Activated CD4-positive, alpha-beta memory T cell treated with anti-CD3 and anti-CD28 coated beads, Interleukin-2, amount 10 ng/mL, durations not matched to agents 7 days and 5 days (primary cell): ENCODE measurements at places on chromosomes 5 and 9. TPM values are rescaled to one million over a fixed set of nuclear protein-coding genes. Genes with fewer than 3 reads are reported as not detected.

DNA sequence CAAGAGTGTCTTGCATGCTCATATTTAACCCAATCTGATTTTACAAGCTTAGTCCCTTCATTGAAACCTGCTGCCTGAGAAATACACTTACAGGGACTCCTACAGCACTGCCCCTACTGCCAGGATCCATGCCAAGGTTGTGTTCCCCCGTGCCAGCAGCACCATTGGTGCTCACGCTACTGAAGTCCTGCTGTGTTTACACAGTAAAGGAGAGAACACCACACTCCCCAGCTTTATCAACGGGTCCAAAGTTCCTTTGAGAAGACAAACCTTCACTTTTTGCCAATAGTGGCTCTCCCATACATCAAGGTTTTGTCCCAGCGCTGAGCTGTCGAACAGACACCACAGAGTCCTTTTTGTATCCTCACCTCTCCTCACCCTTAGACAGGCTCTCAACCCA is 155.1 kb upstream of the WWC1 start:
- no peak for DNase-seq

DNA sequence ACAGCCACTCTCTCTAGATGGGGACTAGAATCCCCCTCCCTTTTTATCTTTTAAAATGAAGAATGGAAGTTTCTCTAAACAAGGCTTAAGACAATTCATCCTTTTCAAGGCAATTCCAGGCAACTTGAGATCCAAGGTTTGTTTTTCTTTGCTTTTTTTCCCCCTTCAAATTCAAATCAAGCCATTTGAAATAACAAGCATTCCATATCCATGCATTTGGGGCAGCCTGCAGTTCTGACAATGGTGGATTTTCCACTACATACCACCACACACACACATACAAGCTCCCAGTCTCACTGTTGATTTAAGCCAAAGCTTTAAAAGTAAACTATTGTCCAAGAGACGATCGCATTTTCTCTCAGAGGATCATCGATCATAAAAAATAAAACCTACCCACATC is 424 bp downstream of the INSYN2B start:
- no peak for DNase-seq

- no peak for DNase-seq
Measured at GRCh38 chr5:133991171-133991910, 13.4 kb downstream of the VDAC1 start.

DNA sequence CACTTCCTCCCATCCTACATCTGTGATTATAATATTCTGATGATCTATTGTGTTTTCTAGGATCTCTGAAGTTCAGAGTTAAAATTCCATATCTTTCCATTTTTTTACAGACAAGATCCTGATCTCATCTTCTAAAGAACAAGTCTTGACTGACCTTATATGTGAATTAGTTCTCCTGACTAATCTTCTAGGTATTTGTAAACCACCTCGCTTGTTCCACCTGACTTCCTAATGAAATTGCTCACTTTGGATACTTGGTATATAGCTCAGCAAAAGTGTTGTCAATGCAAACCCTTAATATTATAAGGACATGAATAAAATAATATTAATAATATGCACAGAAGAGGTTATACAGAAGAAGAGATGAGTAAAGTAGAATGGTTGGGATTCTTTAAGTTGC is 68.2 kb upstream of the NR4A3 start:
- DNase-seq = no peak

GRCh38 chr9:101605547-101605946 is 10.8 kb upstream of the PPP3R2 start:
- DNase-seq = no peak

DNA sequence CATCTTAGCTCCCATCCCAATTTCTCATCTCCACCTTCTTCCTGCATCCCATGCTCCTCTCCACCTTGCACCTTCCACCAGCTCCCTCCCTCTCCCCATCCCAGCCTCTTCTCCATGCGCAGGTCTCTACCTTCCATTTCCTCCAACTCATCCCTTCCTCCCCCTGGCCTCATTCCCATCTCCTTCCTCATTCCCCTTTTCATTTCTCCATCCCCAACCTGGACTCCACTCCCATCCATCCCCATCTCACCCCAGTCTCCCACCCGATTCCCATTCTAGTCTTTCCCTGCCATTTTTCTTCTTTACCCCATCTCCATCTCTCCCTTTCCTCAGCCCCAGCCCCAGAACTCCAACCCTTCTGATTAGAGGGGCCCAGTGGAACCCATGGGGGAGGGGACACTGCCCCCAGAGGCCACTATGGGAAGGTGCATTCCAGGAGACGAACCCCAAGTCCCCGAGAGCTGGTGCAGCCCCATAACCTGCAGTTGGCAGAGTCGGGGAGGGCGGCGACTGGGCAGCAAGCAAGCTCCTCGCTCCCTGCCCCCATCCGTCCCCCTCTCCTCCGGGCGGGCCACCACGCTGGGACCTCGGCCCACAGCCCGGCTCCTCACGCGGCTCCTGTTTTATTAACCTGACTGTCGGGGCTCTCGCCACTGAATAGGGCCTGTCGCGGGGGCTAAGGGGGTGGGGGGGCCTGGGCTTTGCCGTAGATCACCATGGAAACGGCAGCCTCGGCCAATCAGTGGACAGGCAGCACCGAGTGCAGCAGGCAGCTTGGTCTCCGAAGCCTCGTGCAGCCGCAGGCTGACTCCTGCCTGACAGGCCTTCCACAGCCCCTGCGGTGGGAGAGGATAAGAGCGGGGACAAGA is 66.7 kb downstream of the PCDH1 start:
- peak; percentile 39 for DNase-seq

DNA sequence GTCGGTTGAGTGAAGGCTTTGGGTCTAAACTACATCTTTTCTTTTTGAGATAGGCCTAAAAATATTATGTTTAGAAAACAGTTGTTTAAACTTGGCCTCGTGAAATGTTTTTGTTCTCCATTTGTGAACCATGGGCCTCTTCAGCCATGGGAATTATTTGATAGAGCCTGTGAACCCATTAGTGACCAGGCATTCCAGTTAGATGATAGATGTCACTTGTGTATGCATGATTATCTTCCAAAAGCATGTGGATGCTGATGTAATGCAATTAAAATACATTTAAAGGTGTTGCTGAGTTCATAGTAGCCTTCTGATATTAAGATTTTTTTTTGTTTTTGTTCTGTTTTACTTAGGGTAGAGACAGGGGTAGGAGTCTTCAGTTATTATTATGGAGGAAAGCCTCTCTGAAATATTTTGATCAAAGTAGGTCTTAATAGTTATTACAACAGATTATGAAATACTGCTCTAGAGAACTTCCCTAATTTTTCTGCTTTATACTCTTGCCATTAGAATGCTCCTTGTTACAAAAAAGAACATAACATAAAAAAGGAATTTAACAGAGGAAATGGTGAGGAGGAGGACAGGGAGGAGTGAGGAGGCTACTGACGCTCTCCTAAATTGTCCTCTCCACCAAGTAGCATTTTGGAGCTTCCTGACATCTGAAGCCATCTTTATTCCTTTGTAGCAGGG is 32.9 kb downstream of the CPEB4 start:
- no peak for DNase-seq

DNA sequence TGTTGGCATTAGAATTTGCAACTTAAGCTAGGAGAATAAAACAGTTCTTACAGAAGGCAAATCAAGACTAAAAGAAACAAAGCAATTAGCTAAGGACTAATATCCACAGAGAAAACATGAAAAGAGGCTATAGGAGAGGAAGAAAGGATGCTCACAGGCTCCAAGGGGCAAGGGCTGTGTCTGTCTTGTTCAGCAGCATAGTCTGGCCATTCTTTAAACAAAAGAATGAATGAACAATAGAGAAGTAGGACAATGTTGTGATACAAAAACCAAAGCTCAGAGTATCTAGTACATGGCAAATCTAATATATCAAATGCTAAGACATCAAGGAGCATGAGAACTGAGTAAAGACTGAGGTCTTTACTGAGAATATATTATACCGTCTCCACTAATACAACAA is 39.5 kb downstream of the PLPP1 start:
- no peak for DNase-seq

GRCh38 chr5:81773574-81773973 is 22.7 kb upstream of the SSBP2 start:
- DNase-seq = no peak

- DNase-seq = no peak
Measured at GRCh38 chr5:62256161-62257019, 49.6 kb upstream of the KIF2A start.

C9orf50 gene
- total RNA-seq = not detected

KIF12 gene
- total RNA-seq = not detected

PCDHGA8 gene
- total RNA-seq = not detected
